ENCODE measurements at places on chromosomes 16 and 17.

DNA sequence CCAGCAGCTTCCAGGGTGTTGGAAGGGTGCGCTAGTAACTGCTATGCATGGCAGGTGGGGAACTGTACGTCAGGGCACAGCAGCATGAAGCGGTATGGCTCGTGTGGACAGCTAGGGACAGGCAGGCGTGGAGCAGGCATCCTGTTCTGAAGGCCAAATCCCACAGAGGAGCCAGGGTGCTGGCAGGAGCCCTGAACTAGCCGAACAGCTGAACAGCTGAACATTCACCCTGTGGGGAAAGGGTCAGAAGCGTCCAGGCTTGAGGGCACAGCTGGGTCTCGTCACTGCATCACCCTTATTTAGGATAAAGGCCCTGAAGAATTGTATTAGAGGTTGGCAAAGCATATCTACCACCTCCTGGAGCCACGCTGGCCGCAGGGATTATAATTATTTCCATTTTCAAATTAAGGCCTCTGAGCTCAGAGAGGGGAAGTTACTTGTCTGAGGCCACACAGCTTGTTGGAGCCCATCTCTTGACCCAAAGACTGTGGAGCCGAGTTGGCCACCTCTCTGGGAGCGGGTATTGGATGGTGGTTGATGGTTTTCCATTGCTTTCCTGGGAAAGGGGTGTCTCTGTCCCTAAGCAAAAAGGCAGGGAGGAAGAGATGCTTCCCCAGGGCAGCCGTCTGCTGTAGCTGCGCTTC is 3.3 kb upstream of the STH start:
- no peak for DNase-seq

GRCh38 chr16:46745617-46746016 is 2.5 kb downstream of the MYLK3 start:
- DNase-seq: no peak

DNA sequence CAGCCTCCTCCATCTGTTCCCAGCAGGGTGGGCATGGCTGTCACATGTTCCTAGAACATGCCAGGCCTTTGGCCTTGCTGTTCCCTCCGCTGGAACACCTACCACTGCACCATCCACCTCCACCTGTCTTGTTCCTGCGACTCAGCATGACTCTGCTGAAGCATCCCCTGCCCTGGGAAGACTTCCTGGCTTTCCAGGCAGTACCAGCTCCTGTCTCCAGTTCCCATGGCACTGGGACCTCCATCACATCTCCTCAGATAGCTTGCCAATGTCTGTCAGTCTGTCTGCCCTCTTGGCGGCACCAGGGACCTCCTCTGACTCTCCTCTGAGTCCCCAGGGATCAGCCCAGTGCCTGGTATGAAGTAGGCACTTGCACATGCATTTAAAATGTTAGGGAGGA is 15.7 kb downstream of the PDP2 start:
- DNase-seq: no peak

- DNase-seq: peak; percentile 54
Measured at GRCh38 chr17:77963441-77963840, 4.9 kb downstream of the TNRC6C start.

DNA sequence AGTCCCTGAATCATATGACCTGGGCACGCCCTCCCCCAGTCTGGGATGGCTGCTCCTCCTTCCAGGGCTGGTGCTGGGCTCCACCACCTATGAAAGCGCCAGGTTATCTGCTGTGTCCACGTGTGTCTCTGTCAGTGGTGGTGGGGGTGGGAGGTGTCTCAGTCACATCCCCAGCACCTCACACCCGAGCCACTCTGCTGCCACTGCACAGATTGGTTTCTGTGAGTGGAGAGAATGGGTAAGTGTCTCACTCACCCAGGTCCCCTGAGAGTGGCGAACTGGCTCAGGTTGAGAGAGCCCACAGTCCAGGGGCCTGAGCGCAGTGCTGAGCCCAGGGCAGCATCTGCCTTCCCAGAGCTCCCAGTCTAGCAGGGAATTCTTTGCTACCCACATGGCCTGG is 79.0 kb downstream of the PLD6 start:
- no peak for DNase-seq

Measured in body of pancreas (tissue), 4 donors.